ENCODE measurements at places on chromosomes 6 and 20.

DNA sequence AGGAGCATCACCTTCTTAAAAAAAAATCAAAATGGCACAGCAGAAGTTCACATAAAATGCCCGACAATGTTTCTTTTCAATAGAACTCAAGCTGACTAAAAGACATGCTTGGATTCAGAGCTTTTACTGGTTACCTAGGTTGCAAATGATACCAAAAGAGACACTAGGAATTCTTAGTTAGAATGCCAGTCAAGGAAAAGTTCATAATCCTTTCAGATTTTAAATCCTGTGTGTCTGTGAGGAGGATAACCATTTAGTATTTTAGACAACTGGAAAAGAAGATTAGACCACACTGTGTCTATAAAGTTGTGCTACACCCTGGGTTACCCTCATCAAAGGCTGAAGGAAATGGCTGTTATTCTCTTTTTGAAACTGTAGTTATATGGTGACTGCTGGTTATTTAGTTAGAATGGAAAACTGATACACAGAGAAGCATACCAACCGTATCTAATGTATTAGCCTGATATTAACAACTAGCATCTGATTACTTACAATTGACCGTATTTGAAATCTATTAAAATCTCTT is 139.5 kb downstream of the GJA10 start:
- DNase-seq, result no peak

GRCh38 chr6:126926926-126927325 is 191.5 kb upstream of the RSPO3 start:
- no peak for DNase-seq

GRCh38 chr20:58246346-58246745 is 17.9 kb upstream of the ANKRD60 start:
- no peak for DNase-seq

DNA sequence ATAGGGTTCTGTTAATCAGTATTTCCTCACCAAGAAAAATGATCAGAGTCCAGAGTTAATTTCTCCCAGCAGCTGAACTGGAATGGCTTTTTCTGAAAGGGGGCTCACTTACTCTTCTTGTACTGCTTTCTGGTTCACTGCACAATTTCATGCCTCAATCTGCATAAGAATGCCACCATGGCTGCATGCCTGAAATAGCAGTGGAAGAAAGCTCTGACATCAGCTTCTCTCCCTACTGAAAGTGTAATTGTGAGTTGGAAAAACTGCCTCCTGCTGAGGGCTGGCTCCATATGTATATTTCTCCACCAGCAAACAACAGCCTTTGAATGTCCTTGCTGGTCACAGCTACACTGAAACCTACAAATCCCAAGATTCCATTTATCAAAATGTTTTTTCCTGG is 1027.2 kb upstream of the GJE1 start:
- DNase-seq, result no peak

GRCh38 chr6:14129575-14129974 is 12.0 kb downstream of the CD83 start:
- DNase-seq, result no peak

DNA sequence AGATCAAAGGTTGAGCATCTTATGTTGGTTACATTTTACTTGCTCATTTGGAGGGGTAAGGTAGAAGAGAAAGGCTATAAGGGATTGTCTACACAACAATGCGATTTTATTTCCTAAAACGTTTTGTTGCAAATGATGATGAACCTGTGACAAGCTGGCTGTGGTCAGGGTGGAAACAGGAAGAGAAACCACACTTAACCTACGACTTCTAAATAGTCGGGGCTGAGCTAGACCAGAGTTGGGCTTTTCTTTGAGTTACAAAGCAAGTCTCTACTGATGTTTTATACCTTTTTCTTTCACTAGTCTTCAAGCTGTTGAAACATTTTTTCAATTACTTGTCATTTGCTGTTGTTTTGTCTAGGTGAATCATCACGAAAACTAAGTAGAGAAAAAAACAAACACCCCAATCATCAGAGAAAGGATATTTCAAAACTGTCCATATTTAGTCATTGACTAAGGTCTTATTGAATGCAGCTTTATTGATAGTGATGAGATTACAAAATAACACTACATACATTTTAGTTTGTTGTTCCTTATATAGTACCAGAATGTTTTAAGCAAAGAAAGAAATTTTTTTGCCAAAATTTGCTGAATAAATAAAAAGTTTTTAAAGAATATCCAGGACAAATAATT is 18.0 kb downstream of the KLHL31 start:
- peak; percentile 5 for DNase-seq

DNA sequence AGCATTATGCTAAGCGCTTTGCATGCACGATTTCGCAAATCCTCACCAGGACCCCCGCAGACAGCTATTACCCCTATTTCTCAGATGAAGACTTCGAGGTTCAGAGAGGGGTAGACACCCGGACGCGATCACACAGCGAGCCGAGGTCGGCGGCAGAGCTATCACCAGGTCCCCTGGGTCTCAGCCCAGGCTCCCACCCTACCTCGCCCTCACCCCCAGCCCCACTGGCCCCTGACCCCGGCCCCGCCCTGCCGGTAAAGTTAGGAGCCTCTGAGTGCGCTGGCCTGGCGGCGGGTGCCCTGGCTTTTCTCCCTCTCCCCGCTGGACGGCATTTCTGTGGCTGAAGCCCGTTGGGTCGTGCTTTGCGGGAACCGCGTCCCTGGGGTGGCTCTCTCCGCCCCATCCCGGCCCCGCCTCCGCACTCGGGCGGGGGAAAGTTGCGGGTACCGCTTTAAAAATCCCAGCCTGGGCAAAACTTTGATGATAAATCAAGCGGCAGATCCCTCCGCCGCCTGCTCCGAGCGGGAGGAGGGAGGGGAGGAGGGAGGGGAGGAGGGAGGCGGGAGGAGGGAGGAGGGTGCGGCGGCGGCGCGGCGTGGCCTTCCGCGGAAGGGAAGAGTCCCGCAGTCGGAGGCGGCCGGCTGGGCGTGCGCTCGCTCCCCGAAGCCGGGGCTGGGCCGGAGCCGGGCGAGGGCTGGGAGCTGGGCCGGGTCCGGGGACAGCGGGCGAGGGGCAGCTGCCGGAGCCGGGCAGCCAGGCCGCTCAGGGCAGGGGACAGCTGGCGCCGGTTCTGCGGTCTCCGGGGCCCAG is at the start of gene VSTM2L:
Gene VSTM2L (plus strand): TSS at position 624 of the 810 bp plus-strand sequence. CDS start 224 bp downstream, outside the sequence.
- no peak for DNase-seq

DNA sequence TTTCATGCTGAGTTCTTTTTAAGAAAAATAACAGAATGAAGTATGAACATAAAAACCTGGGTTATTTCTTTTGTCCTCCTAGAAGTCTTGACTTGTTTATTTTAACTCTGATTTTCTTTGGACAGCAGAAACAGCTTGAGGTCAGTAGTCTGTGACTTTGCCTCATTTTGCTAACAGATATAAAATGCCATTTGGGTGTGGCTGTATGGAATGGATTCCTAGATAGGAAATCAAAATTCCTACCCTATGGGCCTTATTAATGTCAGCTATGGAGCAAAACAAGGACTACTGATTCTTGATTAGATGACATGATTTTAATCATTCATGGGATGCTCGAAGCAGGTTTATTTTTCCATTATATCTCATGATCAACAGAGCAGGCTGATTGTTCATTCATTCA is 46.8 kb upstream of the TENT5A start:
- DNase-seq, result no peak

DNA sequence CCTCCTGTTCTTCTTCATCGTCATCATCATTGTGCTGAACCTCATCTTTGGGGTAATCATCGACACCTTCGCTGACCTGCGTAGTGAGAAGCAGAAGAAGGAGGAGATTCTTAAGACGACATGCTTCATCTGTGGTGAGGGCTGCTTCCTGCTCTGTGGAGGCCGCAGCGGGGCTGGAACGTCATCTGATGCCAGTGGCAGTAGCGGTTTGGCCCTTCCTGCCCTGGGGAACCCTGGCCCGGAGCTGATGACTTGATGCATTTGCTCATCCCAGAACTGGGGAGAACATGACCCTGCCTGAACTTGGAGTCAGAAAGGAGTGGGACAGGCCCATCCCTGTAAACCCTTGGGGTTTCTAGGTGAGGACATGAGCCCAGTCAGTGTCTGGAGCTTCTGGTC is 18.7 kb downstream of the UQCC2 start:
- no peak for DNase-seq

DNA sequence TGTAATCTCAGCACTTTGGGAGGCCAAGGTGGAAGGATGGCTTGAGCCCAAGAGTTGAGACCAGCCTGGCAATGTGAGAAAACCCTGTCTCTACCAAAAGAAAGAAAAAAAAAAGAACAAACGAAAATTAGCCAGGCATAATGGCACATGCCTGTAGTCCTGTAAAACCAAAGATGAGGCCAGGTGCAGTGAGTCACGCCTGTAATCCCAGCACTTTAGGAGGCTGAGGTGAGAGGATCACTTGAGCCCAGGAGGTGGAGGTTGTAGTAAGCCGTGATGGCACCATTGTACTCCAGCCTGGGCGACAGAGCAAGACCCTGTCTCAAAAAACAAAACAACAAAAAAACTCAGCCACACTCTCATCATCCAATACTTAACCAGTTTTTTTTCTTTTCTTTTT is 32.5 kb upstream of the KIF3B start:
- DNase-seq, result no peak

GRCh38 chr6:69026243-69026642 is 391.2 kb downstream of the ADGRB3 start:
- DNase-seq, result no peak

DNA sequence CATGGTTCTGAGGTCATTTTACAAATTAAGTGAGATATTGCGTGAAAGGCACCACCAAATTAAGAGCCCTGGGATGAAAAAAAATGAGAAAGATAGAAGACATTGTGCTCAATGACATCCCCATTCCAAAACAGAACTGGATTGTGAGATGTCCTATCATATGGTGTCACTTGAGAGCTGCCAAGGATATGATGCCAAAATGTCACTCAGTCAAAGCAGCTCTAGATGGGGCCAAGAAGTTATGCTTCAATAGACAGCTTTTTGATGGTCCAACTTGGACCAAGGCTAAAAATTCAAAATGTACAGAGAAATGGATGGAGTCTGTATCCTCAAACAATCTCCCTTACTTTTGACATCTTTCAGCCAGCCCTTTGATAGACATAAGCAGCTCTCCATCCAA is 180.8 kb downstream of the UST start:
- DNase-seq, result no peak

DNA sequence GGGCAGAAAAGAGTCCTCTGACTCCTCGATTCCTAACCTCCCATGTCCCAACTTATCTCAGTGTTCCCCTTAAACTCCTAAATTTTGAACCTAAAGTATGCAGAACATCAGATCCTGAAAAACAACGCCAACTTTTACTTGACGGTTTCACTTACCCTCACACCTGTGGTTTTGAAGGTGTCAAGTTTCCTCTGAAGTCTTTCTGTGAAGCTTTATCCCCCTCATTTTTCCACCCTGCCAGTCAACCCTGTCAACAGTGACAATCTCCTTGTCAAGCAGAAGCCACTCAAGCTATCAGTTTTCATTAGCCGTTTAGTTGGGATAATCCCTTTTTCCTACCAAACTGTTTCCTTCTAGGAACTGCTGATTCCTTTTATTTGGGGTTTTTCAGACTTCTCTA is 245.4 kb upstream of the PREP start:
- DNase-seq, result no peak

DNA sequence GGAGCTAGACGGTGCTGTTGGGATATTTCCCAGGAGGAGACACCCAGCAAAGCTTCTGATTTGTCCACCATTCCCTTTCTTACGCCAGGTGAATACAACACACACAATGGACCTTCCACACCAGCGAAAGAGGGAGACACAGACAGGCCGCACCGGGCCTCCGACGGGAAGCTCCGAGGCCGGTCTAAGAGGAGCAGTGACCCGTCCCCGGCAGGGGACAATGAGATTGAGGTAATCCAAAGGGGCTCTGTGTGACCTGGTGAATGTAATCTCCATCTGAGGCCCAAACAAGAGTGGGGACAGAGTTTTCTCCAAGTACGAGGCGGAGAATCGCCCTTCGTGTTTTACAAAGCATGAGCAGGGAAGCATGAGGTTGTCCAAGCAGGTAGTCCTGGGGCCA is 194.5 kb downstream of the EYA2 start:
- no peak for DNase-seq

- no peak for DNase-seq
Observed at GRCh38 chr6:75143191-75143590, 62.7 kb downstream of the COL12A1 start.

- no peak for DNase-seq
Observed at GRCh38 chr6:93394471-93394870, 24.9 kb downstream of the EPHA7 start.

DNA sequence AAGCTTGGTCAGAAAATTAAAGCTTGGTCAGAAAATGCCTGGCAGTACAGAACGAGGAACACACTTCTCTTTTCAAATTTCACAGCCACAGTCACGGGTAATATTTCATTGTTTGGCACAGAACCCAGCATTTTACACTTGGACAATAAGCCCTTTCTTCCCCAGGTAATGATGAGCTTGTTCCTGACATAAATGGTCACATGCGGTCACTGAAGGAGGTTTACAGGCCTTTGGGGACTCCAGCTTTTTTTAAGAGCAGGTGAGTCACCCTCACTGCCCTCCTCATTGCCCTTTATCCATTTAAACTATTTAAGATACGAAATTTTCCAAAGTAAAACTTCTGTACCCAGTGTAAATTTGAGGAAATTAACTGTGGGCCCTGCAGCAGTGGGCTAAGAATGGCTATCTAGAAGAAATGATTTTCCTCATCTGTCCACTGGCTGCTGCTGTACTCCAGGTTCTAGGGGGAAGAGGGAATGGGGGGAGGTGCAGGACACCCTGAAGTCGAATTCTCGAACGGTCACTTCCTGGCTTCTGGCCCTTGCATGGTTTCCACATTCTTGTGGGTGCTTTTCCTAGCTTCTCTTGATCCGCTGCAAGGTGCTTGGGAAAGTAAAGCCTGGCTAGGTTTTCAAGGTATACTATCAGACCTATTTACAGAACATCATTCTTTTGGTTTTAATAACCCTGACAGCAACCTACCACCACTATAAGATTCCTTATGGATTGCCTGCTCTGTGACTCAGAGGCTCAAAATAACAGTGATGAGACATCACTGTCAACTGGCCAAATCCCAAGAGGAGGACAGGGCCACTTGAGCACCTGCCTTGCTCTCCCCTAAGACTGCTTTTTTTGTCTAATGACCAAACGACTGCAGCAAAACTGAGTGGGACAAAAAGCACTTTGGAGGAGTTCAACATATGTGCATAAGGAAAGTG is 75.8 kb downstream of the PREP start:
- DNase-seq, result peak; percentile 66

DNA sequence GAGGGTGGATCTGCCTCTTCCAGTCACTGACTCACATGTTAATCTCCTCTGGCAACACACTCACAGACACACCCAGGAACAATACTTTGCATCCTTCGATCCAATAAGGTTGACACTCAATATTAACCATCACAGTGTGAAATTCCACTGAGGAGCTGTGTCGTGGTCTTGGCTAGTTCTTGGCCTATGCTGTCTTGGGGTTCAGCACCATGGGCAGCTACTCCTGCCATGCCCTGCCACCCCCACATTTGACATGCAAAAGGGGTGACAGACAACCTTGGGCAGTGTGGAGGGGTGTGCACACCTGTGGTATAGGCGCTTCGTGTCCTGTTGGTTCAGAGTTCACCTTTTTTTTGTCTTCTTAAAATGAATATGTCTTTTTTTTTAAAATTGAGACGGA is 25.8 kb downstream of the ANKRD6 start:
- DNase-seq, result no peak

Measured in Panc1 (cell line).